Lower lobe of right lung (tissue), 2 donors: ENCODE measurements at places on chromosomes 2 and 18.

DNA sequence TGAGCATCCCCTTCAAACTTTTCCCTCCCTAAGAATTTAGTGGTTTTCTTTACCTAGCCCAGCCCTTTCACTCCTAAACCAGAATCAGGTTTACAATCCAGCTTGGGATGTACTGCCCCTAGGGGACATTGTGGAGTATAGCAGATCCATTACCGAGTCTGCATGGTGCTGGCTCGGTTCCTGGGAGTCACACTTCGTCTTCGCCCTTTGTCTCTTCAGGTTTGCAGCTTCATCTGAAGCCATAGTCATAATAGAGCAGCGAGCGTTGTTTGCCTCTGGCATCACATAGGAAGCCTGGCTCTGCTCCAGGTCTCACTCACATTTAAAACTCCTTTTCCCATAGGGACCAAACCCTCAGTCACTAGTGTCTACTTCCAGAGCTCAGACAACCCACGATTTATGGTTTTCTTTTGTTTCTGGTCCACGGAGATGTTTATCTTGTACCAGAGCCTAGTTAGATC is 16.8 kb upstream of the LYPD6 start:
- H3K36me3 ChIP-seq = no peaks in the 10 kb centered on the region
- H3K27ac ChIP-seq = no peak overlapping the region
- DNase-seq = no peak
- H3K27me3 ChIP-seq = peaks cover 14% of the 10 kb centered on the region
- H3K4me3 ChIP-seq = no peak overlapping the region

DNA sequence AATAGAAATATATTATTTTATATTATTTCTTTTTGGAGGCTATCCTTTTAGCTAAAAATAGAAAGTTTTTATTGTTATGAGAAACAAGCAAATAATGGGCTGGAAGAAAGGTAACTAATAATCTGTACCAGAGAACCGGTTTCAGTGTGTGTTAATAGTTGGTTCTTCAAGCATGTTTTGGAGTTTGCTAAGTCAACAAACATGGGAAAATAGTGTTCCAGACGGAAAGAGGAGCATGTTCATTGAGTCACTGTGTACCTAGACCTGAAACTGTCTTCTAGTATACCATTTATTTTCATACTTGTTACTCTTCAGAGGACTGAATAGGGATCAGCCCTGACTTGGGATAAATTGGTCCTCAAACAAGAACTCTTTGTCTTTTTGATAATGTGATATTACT is 134.5 kb upstream of the CWC22 start:
- no peak overlapping the region for H3K27ac ChIP-seq
- no peaks in the 10 kb centered on the region for H3K27me3 ChIP-seq
- no peak overlapping the region for H3K4me3 ChIP-seq
- H3K4me1 ChIP-seq = no peaks in the 10 kb centered on the region
- no peaks in the 10 kb centered on the region for H3K36me3 ChIP-seq
- DNase-seq = no peak

- H3K4me1 ChIP-seq = peaks cover 31% of the 10 kb centered on the region
- DNase-seq = no peak
- no peak overlapping the region for H3K27ac ChIP-seq
- no peaks in the 10 kb centered on the region for H3K27me3 ChIP-seq
- H3K36me3 ChIP-seq = peaks cover 60% of the 10 kb centered on the region
Measured at GRCh38 chr2:46157966-46158310, 139.3 kb upstream of the EPAS1 start.

DNA sequence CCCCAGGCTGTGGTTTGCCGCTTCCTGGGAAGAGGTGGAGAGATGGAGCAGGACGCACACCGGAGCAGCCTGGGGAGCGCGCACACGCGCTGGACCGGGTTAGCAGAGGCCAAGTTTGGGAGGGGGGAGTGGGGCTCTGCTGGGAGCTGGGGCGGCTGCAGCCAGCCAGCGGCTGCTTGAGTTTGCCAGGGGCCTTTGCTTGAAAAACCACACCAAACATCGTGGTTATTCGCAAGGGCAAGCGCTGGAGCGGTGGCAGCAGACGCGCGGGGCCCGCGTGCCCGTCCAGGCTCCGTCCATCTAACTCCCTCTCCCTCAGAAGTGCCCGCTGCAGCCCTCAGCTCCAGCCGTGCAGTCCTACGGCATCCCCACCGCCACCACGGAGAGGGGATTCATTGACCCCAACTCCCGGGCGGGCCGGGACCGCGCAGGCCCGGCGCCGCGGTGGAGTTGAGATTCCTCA is 4.6 kb downstream of the PTGR3 start:
- no peaks in the 10 kb centered on the region for H3K27me3 ChIP-seq
- H3K27ac ChIP-seq = peak overlapping the region; percentile 31
- peak overlapping the region; percentile 54 for H3K4me3 ChIP-seq
- no peak for DNase-seq
- H3K4me1 ChIP-seq = peaks cover 36% of the 10 kb centered on the region
- peaks cover 27% of the 10 kb centered on the region for H3K36me3 ChIP-seq

- H3K27me3 ChIP-seq = no peaks in the 10 kb centered on the region
- H3K4me3 ChIP-seq = no peak overlapping the region
- no peaks in the 10 kb centered on the region for H3K4me1 ChIP-seq
- DNase-seq = no peak
Measured at GRCh38 chr2:2656115-2657011, 325.3 kb upstream of the MYT1L start.
